GDM1 (cell line): ENCODE measurements at places on chromosomes 6 and 20.
A peak's percentile ranks its signal among the peaks of the same experiment; 100 is the strongest.

DNA sequence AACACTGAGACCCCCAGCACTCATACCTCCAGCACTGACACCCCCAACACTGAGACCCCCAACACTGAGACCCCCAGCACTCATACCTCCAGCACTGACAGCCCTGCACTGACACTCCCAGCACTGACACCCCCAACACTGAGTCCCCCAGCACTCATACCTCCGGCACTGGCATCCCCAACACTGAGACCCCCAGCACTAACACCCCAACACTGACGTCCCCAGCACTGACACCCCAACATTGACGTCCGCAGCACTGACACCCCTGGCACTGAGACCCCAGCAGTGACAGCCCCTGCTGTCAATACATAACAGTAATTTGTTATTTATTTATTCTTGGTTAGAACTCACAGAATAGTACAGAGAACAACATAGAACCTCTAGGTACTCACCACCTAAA lies 58.0 kb downstream of the ERMARD start:
- DNase-seq = no peak

DNA sequence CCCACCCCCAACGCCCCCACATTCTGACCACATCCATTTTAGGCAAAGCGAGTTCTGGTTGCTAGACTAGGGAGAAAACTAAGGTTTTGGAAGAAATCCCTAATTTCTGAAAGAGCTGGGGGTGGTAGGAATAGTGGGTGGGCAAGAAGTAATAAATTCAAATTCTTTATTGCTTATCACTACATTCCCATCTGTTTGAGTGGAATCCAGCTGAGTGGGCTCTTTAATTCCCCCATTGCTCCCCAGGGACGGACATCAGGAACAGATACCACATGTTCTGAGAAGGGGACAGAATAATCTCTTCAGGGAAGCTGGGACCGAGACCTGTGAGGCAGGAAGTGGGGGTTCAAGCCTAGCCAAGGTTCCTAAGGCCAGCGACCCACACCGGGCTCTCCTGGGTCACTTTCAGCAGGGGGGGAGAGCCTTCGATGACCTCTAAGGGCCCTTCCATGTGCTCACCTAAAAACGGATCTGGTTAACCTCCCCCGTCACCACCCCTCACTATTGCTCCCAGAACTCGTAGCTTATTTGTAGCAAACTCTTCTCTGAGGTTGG lies 42.3 kb upstream of the MRPS10 start:
- no peak for DNase-seq

DNA sequence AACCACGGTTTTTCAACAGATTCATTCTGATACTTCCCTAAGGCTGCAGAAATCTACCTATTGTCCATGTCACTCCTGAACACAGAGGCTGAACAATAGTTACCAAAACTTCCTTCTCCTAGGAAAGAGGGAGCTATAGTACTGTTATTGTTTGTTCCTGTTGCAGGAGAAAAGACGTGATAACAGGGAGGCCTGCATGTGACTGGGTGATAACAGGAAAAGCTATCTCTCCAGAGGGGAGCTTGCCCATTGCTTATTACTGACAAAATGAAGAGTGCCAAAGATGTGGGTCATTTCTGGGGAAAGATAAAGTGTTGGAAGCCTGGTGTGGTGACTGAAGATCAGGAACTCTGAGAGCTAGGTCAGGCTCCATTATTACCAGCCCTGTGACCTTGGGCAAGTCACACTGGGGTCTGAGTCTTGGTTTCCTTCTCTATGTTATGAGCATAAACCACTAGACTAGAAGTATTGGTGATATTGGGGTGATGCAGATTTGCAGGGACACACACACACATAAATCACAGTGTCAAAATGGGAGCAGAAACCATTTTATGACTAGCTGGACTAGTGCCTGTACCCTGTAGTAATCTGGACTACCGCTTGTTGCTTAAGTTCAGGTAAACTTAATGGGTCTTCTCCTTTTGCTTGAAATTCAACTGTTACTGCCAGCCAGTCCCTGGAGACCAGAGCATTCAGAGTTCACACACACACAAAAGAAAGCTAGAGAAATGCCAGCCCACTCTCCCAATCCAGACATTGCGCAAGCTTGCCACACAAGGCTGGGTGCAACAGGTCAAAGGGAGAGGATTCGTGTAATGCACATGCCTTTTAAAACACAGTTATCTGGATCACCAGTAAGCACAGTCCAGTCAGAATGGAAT lies 136.0 kb upstream of the CNR1 start:
- no peak for DNase-seq

- DNase-seq = no peak
These were observed 53.6 kb upstream of the KIF16B start for GRCh38 chr20:16626849-16627248.

GRCh38 chr6:22302838-22303237 lies 6.0 kb upstream of the PRL start:
- DNase-seq = no peak

GRCh38 chr6:168711666-168712300 lies 270.8 kb downstream of the SMOC2 start:
- no peak for DNase-seq

- no peak for DNase-seq
These were observed 18.6 kb upstream of the NT5E start for GRCh38 chr6:85431271-85431670.

DNA sequence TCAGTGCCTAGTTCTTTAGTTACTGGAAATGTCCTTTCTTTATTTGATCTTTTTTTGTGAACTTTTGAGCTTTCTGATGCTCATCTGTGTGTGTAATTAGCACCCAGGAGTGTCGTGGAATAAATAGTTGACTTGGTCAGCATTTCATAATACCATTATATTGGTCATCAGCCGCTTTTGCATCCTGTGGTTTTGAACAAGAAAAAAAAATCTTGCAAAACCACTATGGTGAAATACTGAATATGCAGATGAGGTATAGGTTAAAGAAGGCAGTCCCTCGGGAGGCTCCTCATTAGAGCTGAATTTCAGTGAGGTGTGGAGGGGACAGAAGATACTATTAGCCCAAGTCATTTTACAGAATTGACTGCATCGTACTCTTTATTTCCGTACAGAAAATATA lies 90.1 kb downstream of the FOXO3 start:
- DNase-seq = no peak

DNA sequence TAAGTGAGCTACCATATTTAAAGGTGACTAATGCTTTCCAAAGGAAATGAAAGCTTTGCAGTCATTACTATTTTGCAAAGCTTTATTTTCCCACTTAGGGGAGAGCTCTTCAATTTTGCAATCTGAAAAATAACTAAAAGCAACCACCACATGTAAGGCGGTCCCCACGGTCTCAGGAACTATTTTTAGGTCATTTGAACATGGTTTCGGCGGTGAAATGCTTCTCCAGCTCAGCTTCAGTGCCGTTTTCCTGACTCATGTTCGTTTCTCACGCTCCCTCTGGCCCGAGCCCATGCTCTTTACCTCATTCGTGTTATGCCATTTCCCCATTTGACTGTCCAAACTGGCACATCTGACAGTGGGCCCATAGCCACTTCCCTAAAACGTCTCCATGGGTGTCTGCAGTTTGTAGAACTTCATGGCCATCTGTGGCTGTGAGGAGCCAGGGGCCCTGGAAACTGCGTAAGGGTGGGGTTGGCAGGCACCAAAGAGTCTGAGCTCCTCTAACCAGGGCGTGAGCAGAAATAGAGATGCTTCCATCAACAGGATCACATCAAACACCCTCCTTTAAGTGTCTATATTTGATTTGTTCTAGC lies 46.5 kb downstream of the ADTRP start:
- peak; percentile 81 for DNase-seq

DNA sequence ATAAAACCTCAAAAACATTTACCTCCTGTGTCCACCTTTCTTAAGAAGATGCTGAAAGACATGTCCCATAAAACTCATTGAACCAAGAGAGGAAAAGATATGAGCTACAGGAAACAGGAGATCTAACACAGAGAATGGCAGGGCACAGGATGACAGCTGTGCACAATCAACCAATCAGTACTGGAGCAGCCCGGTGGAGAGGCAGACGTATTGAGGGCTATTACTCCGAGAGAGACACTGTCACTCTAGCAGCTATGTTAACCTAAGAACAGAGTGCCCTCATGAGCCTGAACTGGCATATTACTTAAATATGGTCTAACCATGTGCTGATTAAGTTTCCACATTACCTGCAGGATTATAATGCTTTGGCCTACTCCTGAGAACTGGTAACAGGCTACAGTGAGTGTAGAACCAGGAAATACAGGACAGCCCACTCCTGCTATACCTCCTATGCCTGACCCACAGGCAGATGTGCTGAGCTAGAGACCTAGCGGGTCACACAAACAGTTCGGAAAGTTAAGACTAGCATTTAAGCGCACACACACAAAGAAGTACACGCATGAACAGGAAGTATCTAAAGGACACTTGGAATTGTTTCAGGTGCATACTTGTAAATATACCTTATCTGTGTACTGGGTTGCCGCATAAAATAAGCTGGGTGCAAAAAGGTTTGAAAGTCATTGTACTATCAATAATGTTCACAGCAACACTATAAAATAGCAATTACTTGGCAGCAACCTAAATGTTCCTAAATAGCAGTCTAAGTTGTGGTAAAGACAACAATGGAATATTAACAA lies 199.3 kb upstream of the SHLD1 start:
- DNase-seq = no peak

- DNase-seq = no peak
These were observed 62.1 kb downstream of the RNF182 start for GRCh38 chr6:13986700-13987399.

- DNase-seq = no peak
These were observed 83.6 kb downstream of the MRPL14 start for GRCh38 chr6:44043479-44044153.

DNA sequence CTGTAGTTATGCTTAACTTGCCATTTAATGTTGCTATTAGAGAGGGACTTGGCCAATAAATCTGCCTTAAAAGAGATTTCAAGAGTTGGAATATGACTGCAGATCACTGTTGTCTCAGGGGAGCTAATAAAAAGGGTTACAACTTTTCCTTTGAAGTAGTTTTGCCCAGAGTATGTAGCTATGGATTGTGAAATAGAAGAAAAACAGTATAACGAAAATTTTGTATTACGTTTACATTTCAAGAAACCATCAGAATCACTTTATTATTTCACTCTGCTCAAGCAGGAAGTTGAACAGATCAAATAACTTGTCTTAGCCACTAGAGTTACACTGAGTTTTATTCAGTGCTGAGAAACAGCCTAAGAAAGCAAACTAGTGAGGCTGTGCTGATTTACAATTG lies 3.0 kb upstream of the ZSCAN26 start:
- no peak for DNase-seq

DNA sequence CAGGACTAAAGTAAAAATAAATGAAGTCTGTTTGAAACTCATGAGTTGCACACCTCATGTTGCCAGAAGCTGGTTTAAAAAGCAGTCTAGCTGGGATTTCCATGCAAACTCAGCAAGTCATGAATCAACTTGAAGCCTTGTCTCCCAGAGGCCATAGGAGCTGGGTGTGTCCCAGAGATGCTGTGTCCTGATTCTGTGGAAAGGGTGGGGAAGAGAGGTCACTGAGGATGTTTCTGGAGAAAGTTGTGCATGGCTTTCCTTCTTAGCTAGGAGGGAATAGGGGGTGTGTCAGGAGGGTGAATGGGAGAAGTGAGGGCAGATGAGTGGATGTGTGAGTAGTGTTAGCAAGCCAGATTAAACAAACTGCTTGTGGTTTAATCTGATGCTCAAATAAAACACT lies 111.3 kb downstream of the ADAT2 start:
- no peak for DNase-seq

DNA sequence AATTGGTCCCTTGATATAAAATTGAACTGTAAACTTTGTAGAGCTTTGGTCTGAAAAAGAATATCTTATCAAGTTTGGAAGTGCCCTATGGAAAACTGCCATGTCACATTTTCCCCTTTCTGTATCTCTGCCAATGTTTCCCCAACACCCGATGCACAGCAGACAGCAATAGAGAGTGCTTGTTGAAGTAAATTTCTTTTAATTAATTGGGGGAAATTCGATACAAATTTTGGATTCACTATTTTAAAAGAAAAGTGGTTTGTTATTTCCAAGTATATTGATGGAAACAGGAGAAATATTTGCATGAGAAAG lies 208.1 kb downstream of the OGFRL1 start:
- no peak for DNase-seq

- DNase-seq = no peak
These were observed 176.4 kb upstream of the MYLIP start for GRCh38 chr6:15952231-15953151.

DNA sequence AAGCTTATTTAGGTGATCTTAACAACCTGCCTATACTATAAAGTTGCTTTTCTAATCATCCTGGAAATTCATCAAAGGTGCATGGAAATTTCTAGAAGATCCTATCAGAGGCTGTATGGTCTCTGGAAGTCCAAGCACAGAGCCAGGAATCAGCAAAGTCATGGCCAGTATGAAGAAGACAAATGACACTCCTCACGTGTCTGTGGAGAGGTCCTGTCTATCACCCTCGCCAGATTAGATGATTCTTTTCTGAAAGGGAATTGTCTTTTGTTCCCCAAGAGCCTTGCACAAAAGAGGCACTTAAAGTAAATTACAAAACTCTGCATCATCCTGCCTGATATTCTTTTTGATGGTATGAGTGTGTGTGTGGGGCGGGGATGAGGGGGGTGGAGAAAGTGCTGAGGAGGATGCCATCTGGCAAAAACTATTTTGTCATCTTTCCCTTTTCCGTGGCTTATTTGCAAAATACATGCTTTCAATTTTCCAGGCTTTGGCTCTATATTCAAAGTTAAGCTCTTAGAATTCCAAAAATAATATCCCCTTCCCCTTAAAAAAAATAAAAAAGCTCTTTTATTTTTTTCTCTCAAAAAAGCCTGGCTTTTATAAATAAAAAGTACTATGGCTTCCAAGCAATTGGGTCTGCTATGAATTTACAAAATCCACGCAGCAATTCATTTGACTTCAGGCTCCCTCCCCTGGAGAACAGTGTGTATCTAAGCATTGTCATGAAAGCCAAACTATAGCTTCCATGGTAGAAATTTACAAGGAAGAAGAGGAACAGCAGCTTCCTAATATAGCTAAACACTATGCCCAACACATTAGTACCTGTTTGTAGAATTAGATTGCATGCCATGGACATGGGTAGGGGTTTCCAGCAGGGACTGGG lies 185.2 kb upstream of the ARG1 start:
- no peak for DNase-seq

DNA sequence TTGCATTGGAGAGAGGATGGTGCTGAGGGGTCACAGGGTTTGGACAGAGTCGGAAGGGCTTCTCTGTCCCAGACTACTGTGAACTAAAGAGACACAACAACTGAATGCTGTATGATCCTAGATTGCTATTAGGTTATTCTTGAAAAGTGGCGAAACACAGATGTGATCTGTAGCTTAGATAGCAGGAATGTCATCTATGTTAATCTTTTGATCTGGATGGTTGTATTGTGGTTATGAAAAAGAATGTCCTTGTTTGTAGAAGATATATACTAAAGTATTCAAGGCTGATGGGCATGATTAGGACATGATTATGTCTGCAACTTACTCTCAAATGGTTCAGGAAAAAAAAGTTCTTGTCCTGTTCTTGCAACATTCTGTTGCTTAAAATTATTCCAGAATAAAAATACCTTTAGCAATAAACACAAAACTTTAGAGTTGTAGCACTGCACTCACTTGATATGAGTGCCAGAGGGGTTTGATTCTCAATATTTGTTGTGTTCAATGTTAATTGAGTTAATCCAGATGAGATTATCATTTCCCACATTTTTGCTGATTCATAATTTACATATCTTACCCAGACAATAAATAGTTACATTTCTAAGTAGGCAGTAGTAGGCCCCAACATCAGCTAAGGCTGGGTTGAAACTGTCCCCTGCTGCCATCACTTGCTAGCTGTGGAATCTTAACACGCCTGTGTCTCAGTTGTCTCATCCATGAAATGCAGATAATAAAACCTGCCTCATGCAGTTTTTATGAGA lies 645.2 kb downstream of the KIF16B start:
- DNase-seq = no peak

GRCh38 chr6:153103319-153103655 lies 27.8 kb downstream of the RGS17 start:
- no peak for DNase-seq
